CD4-positive, alpha-beta T cell treated with Interleukin-21 for 1 hour (primary cell): ENCODE measurements at places on chromosomes 16 and 17.

GRCh38 chr16:83882163-83882885 lies 16.6 kb upstream of the MLYCD start:
- DNase-seq = no peak

DNA sequence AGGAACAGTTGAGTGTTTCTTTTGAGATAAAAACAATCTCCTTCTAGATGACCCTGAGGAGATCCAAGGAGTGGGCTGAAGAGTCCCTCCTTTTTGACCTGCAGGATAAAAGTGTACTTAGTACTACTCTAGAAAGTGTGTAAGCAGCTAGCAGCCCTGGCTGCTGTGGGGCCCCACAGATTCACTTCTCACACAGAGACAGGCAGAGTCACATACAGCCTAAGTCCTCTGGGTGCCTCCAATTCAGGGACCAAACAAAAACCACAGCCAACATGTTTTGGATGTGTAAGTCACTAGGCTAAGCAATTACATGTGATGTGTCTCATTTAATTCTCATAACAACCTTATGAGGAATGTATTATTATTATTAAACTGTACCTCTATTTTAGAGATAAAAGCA lies 97.1 kb downstream of the TMEM100 start:
- DNase-seq = no peak

GRCh38 chr16:57013229-57013628 lies 23.9 kb downstream of the NLRC5 start:
- no peak for DNase-seq

DNA sequence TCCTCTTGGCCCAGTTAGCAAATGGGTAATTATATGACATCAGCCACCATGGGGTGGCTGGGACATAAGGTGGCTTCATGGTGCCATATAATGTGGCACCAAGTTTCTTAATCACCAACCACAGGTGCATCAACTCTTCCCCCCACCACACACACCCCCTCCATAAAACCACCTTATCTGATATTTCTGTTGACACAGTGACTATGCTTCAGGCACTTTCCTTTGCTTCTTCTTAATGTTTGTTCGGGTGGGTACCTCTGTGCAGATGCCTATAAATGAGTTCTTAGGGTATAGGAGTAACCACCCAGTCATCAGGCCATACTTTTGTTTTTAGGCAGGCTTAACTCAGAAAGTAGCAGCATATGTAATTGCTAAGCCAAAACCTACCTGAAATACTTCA lies 29.5 kb downstream of the RNF43 start:
- DNase-seq = no peak

GRCh38 chr17:75917141-75917916 lies 12.6 kb upstream of the MRPL38 start:
- DNase-seq = no peak

DNA sequence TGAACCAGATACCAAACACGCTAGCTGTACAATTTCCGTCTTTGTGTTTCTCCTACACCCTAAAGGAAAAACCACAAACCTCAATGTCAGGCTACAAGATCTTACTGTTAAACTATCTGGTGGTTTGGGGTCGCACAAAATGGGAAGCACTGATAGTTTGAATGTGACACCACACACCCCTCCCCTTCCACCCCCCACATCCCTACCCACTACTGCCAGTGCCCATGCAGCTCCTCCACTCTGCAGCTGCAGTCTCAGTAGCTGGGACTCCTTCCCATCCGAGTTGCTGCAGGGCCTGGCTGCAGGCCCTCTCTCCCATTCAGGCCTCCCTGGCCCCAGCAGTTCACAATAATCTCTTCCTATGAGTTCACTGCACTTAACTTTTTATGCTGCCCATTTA lies 18.4 kb downstream of the TRAP1 start:
- no peak for DNase-seq

- DNase-seq = peak; percentile 7
Observed at GRCh38 chr17:64218066-64218465, 45.0 kb downstream of the TEX2 start.

- no peak for DNase-seq
Observed at GRCh38 chr16:81669473-81670350, 109.4 kb upstream of the PLCG2 start.

GRCh38 chr16:81530814-81531213 lies 86.2 kb downstream of the CMIP start:
- no peak for DNase-seq

GRCh38 chr17:37310940-37311339 lies 64.8 kb upstream of the C17orf78 start:
- no peak for DNase-seq

GRCh38 chr17:55641676-55642081 lies 81.0 kb downstream of the TMEM100 start:
- DNase-seq = peak; percentile 28

GRCh38 chr17:57050306-57050705 lies 34.7 kb upstream of the AKAP1 start:
- DNase-seq = no peak

- DNase-seq = peak; percentile 62
Observed at GRCh38 chr17:57114085-57114673, 29.1 kb downstream of the AKAP1 start.

- no peak for DNase-seq
Observed at GRCh38 chr17:58388302-58389190, 28.8 kb downstream of the RNF43 start.

- no peak for DNase-seq
Observed at GRCh38 chr16:3755249-3755648, 37.9 kb upstream of the TRAP1 start.

- DNase-seq = no peak
Observed at GRCh38 chr17:19652595-19652994, 4.0 kb downstream of the ALDH3A2 start.

DNA sequence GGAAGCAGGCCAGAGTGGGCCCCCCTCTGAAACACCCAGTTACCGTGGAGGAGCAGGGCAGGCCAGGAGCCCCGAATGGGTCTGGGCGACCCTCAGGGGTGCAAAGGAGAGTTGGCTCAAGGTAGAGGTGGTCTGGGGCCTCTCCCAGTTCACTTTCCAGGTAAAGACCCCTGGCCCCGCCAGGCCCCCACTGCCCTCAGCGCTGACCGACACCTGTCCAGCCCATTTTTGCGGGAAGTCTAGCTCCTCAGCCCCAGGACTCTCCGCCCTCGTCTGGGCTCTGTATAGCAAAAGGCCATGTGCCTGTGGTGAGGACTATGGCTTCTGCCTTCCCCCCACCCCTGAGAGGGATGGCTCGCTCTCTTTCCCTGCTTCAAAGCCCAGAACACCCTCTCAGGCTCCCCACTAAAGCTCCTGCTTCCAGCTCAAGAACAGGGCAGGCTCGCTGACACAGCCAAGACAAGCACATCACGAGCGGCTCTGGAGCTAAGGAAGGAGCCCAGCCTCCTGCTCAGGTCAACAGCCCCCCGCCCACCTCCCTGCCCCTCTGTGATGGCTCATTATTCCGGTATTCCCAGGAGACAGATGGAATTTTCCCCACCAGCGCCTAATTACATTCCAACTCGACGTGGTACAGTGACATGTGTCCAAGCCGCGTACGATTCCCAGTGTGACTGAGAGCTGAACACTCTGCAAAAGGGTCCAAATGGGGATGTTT lies 59.4 kb downstream of the RTN4RL1 start:
- no peak for DNase-seq

- DNase-seq = no peak
Observed at GRCh38 chr16:73711406-73712080, 585.1 kb upstream of the PSMD7 start.

- DNase-seq = no peak
Observed at GRCh38 chr17:75970011-75970523, 8.9 kb downstream of the ACOX1 start.

DNA sequence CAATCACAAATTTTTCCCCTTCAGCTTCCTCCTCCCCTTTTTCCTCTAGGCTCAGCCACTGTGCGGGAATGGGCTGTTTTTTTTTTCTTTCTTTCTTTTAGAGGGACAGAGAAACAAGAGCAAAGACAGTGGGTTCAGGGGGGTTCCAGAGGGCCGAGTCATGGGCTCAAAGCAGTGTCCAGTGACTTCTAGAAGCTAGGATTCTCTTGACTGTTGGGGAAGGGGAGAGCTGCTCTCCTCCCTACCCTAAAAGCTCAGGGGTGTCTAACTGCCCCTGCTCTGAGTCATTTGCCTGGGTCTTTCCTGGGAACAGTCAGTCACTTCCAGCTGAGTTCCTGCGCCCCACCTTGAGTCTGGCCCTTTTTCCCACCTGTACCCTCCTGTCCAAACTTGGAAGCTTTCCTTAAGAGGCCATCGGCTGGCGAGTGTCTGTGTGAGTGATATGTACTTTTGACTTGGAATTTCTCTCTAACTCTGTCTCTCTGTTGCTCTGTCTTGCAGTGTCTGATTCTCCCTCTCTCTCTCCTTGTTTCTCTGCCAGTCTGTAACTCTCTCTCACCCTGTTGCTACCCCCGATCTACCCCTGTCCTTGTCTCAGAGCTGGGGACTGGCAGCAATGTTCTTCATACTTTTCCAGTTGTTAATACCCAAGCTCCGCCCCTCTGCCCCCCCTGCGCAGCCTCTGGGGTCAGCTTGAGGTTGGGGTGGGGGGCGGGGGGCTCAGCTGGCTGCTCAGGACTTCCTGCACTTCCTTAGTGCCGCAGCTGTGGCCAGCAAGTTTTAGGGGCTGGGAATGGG lies 2.4 kb downstream of the THRA start:
- no peak for DNase-seq

- DNase-seq = no peak
Observed at GRCh38 chr17:73758245-73758644, 114.0 kb upstream of the SDK2 start.

- DNase-seq = no peak
Observed at GRCh38 chr17:65966072-65966695, 225.7 kb downstream of the CEP112 start.

DNA sequence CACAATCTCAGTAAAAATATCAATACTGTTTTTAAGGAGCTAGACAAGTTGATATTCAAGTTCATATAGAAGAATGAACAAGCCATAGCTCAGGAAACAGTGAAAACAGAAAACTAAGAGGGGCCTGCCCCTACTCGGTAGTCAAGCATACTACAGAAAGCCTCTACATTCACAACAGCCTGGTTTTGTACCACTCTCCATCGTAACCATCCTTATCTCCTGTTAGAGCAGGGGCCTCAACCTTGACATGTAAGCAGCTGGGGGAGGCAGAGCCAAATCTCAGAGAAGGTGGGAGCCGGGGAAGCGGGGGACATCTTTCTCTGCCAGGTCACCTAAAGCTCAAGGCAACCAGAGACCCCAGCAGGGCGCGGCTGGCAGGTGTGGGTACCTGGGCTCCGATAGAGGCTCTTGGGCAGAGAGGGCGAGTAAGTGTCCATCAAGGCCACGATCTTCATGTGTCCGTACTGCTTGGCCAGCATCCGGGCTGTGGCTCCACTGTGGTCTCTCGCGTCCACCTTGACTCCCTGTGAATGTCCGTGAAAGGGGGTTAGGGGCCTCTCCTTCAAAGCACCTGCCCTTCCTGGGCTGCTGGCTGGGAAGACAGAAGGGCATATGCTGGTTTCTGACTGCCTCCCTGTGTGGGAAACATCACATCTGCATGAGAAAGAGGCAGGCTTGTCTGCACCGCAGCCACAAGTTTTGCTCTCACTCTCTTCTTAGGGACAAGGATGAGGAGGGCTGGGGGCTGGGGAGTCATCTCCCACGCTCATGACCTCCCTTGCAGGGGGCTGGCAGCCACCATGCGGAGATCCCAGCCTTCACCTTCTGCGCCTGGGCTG lies 20.2 kb downstream of the ANKS3 start:
- DNase-seq = no peak

DNA sequence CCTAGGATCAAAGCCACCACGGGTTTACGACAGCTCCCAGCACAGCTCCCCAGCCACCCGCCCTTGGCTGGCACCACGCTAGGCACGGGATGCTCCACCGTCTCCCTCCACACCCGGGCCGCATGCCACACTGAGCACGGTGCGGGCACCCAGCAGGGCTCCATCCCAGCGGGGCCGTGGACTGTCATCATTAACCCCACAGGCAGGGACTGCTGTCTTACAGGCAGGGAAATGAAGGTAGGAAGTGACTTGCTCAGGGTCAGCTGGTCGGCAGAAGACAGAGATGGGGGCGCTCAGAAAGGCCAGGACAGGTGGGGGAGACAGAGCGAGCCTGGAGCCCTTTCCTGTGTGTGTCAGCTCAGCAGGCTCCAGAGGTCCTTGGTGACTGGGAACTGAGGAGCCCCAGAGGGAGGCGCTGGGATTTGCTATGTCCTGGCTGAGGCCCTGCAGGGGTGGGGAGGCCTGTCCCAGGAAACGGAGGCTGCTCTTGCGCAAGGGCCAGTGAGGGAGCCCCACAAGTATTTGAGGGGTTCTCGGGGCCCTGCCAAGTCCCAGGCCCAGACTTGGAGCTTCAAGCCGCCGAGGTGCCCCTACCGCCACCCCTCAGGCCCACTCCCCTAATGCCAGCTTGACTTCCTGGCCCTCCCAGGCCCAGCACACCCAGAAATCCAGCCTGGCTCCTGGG lies 3.2 kb downstream of the UBALD1 start:
- DNase-seq = no peak

DNA sequence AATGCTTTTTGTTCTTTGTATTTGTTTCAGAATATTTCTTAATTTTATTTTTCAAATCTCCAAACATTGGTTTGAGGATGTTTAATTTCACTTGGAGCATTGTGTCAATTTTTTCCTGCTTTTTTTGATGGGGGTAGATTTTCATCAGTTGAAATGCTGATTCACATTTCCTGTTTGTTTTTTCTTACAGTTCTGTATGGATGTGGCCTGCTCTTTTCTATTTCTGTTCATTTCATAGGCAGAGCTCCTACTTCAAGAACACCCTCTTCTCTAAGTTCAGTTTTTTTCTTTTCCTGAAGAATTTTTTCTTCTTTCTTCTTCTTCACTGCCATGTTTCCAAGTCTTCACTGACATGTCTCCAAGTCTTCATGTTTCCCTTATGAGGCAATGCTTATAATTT lies 8.8 kb downstream of the MBTD1 start:
- no peak for DNase-seq

GRCh38 chr16:66529475-66529874 lies 20.4 kb downstream of the TK2 start:
- no peak for DNase-seq

DNA sequence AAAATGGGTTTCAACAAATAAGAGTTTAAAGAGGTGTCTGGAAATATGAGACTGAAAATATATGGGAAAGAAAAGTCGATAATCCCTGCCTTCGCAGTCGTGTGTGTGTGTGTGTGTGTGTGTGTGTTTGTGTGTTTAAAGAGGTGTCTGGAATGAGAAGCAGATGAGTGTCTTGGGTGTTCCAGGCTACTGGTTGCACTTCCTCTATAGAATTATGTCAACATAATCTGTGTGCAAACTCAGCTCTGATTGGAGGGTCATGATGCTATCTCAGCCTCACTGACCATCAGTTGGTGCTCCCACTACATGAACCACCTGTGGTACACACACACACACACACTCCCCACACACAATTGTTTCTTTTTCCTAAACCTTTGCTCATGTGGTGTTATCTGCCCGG lies 347.3 kb downstream of the NPIPA8 start:
- no peak for DNase-seq

GRCh38 chr16:84507011-84507982 lies 2.8 kb upstream of the MEAK7 start:
- peak; percentile 28 for DNase-seq

GRCh38 chr17:38558728-38559050 lies 47.1 kb downstream of the SRCIN1 start:
- DNase-seq = no peak

DNA sequence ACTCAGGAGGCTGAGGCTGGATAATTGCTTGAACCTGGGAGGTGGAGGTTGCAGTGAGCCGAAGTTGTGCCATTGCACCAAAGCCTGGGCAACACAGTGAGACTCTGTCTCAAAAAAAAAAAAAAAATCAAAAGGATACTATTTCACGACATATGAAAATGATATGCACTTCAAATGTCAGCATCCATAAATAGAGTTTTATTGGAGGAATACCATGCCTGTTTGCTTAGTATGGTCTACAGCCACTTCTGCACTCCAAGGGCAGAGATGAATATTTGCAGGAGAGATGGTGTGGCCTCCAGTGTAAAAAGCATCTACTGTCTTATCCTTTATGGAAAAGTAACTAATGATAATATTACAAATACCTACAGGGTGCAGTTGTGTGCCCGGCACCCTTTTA lies 27.2 kb downstream of the ABCC6 start:
- DNase-seq = no peak
